ENCODE measurements at places on chromosomes 11 and 22.

GRCh38 chr11:69204246-69204940 is 48.7 kb downstream of the SMIM38 start:
- DNase-seq: no peak

DNA sequence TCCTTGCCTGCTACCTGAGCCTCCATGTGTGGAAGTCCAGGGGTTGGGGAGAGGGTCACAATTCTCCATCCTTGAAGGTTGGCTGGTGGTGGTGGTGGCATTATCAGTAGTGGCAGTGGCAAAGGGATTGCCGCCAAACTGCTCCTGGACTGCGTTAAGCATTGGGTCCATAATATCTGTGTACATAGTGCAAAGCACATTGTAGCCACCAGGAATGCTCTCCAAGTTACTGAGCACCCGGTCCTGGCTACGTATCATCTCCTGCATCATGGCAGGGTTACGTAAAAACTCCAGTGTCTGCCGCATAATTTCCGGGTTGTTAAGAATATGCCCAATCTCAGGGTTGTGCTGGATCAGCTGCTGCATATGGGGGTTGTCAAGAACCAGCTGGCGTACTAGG is 1.2 kb downstream of the UBQLN3 start:
- DNase-seq: no peak

GRCh38 chr22:40560551-40560950 is 76.0 kb downstream of the MRTFA start:
- no peak for DNase-seq

- DNase-seq: no peak
Observed at GRCh38 chr11:63598556-63598955, 15.7 kb downstream of the PLAAT3 start.

DNA sequence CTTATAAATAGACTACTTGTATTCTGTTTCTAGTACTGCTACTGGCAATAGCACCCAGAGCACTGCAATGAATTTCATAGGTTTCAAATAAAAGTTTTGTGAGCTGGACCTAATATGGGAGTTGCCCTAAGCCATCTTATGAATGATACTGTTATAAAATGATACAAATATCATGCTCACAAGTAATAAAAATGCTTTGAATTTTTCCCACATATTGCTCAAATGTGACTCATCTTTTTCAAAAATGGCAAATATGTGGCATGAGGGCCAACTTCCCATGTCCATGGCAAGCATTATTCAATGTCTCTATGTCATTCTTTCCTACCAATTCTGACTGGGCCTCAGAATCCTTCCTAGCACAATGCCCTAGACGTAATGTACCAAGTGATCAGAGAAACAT is 137.6 kb downstream of the TRPC6 start:
- DNase-seq: no peak

- no peak for DNase-seq
Observed at GRCh38 chr11:106369224-106369623, 291.8 kb downstream of the AASDHPPT start.

- DNase-seq: no peak
Observed at GRCh38 chr22:23889620-23890019, 4.6 kb upstream of the MIF start.

- DNase-seq: no peak
Observed at GRCh38 chr11:113531575-113532451, 56.6 kb upstream of the DRD2 start.

GRCh38 chr11:120057028-120057330 is 80.9 kb downstream of the TRIM29 start:
- no peak for DNase-seq

DNA sequence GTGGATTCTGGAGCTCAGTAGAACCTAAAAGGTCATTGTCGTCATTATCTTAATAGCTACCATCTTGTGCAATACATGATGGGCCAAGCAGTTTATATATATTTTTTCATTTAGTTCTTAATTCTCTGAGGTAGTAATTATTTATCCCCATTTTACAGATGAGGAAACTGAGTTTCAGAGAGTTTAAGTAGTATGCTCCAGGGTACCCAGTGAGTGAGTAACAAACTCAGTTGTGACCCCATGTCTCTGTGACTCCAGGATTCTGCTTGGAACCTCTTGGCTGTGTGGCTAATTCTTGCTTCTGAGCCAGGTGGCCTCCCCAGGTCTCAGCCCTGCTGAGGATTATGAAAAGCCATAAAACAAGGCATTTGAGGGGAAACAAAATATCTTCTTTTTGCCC is 82.6 kb downstream of the CEP164 start:
- no peak for DNase-seq

- no peak for DNase-seq
Observed at GRCh38 chr11:21896216-21896615, 296.7 kb upstream of the ANO5 start.

DNA sequence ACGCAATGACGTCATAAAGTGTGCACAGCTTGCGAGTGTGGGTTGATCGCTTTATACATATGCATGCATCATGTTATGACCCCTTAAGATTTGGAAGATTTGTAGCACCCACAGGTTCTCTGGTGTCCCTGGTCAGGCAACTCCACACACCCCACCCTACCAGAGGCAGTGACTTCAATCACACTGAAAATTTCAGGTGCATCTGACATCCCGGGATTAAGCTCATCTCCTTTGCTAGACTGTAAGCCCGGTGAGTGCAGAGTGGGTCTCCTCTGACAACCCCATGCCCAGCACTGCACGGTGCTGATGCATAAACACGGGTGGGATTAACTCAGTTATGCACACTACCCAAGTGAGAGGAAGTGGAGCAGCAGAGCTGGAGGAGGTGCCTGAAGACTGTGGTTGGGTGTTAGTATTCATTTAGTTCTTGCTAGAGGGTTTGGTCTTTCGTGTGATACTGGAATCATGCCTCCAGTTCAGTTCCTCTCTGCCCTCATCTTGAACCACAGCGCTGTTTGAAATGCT is 6.5 kb downstream of the ARSA start:
- no peak for DNase-seq

- DNase-seq: no peak
Observed at GRCh38 chr11:74000307-74001133, 8.4 kb downstream of the UCP3 start.

DNA sequence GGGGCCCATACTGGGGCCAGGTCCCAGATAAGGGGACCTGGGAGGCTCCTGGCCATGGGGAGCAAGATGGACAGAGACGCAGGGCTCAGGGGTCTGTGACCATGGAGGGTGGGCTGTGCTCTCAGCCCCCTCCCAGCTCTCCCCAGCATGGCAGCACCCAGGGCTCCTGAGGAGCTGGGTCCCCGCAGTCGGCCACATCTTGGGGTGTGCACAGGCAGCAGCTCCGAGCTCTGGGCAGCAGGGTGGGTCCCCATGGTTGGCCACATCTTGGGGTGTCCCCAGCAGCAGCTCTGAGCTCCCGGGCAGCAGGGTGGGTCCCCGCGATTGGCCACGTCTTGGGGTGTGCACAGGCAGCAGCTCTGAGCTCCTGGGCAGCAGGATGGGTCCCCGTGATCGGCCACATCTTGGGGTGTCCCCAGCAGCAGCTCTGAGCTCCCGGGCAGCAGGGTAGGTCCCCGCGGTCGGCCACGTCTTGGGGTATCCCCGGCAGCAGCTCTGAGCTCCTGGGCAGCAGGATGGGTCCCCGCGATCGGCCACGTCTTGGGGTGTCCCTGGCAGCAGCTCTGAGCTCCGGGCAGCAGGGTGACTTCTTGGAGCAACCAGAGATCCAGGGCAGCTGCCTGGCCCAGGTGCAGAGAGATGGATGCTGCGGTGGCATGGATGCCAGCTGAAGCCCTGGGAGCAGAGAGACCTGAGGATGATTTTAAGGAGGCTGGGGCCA is 18.3 kb upstream of the MUC5B start:
- DNase-seq: no peak

- no peak for DNase-seq
Observed at GRCh38 chr11:20566591-20567434, 32.6 kb upstream of the SLC6A5 start.

- peak; percentile 65 for DNase-seq
Observed at GRCh38 chr22:42270510-42271190, at the start of gene TCF20. Gene TCF20, minus strand, starts transcription at chr22:42270653. Its CDS starts 55,348 bp downstream, at chr22:42215305.

GRCh38 chr11:67670316-67671210 is 3.9 kb downstream of the ALDH3B2 start:
- DNase-seq: no peak

DNA sequence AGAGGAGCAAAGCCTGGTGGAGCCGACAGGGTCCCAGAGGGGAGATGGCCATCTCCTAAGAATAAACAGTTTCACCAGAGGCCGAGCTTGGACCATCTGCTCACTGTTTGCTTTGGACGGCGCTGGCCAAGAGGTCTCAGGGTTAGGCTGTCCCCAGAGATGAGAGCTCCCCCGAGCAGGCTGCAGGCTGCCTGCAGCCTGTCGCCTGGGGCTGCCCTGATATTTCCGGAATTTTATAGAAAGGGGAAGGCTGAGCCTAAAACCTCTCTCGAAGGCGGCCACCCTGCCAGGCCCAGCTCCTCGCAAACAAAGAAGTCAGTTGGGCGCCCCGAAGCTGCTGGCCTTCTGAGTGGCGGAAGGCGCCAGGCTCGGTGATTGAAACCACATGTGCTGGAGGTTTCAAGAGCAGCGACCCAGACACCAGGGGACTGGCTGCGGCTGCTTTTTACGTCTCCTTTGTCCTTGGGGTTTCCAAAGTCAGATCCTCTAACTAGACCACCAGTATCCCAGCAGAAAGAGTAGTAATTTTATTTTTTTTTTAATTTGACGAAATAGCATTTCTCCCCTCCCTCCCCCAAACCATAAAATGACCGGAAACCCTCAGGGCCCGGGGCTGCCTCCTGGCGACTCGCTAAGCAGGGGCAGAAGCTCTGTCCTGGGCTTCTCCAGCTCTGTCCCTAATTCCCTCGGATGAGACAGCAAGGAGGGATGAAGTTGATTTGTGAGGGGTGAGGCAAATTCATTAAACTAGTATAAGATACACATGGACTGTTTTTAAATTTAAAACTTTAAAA is 57.4 kb downstream of the CLMP start:
- DNase-seq: no peak

DNA sequence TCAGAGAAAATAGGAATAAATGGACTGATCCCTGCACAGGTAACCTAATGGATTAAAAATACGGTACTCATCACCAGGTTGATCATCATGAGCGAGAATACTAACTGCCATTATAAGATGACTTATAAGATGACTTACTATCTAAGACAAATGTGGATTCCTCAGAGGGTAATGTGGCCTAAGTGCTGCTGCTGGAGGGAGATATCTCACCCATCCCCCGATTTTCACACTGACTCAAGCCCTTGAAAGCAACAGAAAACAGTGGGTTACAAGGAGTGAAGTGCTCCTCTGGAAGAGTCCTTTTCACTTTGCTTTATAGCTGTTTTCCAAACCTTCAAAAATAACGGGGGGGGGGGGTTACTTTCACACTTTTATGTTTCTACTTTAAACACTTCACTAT is 920 bp downstream of the TMEM218 start:
- DNase-seq: no peak

GRCh38 chr11:93493252-93493897 is 49.8 kb downstream of the SMCO4 start:
- no peak for DNase-seq

DNA sequence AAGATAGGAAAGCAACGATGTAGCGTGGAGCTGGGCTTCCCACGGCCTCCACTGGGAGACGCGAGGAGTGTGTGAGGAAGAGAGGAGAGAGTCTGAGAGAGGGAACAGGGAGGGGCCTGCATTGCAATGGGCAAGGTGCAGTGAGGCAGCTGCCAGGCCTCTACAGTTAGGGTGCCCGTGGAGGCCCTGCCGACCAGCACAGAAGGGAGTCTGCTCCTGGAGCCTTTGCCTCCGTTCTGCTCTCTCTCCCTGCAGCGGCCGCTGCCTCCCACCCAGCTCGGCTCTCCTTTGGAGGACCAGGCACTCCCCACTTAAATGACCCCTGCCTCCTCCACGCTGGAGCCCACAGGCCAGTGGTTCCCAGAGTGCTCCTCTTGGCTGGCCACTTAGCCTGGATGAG is 181.7 kb downstream of the EFCAB6 start:
- DNase-seq: no peak

DNA sequence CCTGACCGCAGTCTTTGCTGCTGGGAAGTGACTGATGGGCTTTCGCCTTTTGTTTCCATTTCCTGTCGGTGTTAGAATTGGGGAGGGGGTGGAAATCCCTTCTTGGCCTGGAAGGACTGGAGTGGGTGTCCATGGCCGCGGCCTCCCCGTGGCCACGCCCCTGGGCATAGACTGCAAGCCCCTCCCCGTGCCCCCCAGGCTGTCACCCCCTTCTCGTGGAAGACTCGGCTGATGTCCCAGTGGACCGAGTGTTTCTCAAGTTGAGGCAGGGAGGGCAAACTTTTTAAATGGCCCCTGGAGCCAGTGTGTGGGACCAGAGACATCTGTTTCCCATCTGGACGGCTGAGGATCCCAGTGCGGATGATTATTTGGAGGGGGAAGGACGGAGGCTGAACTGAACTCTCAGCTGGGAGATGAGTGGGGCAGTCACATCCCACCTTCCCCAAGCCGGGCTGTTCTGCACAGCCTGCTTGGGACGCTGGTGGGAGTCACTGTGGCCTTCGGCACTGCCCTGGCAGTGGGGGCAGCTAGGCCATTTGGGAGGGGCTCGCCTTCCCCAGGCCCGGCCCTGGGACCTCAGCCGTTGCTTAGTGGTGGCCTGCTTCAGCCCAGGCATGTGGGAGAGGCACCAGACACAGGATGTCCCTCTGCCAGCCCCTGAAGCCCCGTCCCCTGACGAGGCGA is 1.6 kb downstream of the CD81 start:
- no peak for DNase-seq

DNA sequence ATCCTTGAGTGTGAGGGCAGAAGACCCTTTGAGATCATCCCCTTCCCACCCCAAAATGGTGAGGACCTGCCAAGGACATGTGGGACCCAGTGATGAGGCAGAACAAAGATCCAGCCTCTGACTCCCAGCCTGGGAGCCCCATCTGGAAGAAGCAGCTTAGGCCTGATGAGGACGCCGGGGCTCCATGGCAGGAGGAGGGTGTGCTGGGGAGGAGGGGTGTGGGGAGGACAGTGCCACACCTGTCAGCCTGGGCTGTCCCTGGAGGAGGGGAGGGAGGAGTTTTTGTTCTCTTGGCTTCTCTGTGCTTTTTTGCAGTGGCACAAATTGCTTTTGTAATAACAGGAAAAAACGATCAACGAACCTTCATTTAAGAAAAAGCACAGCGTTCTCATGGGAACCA is 44.4 kb upstream of the DAGLA start:
- no peak for DNase-seq

GRCh38 chr22:37018086-37018814 is 997 bp downstream of the TST start:
- no peak for DNase-seq

DNA sequence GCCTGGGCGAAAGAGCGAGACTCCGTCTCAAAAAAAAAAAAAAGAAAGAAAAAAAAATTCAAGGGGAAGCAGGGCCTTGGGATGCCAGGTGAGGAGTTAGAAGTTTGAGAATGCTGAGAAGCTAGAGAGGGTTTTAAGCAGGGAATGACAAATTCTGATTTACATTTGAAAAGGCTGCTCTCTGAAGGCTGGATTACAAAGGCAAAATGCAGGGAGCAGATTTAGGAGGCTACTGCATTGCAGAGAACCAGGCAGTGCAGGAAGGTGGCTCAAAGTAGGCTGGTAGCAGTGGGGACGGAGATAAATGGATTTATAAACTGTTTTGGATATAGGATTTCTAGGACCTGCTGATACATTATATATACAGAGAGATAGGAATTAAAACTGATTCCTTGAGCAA is 66.6 kb downstream of the KCNC1 start:
- no peak for DNase-seq
